Stimulated activated CD4-positive, alpha-beta T cell treated with anti-CD3 and anti-CD28 coated beads, TNF-alpha, amount 100 ng/mL, for 1 hour (primary cell): ENCODE measurements at places on chromosomes 1 and 21.

DNA sequence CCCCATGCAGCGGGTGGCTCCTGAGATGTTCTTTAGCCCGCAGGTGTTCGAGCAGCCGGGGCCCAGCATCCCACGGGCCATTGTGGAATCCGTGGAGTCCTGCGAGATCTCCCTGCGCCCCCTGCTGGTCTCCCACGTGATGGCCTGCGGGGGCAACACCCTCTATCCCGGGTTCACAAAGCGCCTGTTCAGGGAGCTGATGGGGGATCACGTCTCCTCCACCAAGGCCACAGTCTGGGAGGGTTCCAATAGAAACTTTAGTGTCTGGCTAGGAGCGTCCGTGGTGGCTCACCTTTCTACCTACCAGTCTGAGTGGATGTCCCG is 71.0 kb downstream of the ACTL8 start:
- no peak for DNase-seq

- no peak for DNase-seq
Observed at GRCh38 chr1:87278825-87279535, 49.7 kb upstream of the LMO4 start.

- no peak for DNase-seq
Observed at GRCh38 chr1:46380508-46380907, 13.6 kb upstream of the FAAH start.

DNA sequence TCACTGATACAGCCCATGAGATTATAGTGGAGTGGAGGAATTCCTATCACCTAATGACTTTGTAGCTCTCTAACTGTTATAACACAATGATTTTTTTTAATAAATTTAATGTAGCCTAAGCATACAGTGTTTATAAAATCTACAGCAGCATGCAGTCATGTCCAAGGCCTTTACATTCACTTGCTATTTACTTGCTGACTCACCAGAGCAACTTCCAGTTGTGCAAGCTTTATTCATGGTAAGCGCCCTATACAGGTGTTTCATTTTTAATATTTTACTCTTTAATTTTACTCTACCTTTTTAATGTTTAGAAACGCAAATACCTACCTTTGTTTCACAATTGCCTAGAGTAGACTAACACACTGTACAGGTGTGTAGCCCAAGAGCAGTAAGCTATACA is 1652.2 kb downstream of the BRINP3 start:
- DNase-seq = no peak

DNA sequence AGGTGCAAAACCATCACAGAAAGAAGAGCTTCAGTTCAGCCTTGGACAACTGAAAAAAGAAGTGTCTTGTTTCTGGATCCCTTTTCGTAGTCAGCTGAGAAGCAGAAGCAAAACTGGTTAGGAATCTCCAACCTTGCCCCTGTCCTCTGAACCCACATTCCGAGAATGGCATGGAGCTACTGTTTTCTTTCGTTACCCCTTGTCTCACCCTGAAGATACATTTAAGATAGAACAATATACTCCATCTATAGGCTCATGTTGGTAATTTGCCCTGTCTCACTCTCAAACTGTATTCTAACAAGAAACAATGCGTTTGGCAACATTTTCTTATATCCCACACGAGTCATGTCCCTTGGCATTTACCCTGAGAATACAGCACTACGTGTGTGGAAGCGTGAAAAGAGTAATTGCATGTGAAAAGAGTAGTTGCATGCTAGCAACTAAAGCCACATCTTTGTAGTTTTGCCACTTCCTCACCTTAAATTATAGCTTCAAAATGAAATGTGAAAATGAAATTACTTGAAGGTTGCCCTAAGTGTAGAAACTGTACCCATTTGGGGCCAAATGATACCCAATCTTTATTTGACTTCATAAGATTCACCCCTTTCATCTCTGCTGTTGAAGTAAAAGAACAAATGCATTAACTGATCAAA is 5.3 kb downstream of the SLAMF7 start:
- no peak for DNase-seq

DNA sequence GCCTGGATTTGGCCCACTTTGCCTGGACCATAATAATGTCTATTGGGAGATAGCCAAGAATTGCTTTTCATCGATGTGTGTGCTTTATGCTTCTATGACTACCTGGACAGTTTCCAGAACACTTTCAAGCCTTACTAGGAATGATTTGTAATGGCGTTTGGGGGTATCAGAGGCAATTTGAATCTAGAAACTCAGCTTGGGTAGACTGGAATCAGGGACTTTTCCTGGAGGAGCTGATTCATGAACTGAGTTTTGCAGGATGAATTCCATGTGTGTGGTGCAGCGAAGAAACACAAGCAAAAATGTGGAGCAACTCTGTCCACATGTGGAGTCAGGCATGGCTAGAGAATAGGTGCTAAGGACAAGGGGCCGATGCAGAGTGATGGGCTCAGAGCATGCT is 11.9 kb upstream of the TMEM61 start:
- no peak for DNase-seq

GRCh38 chr1:70892930-70893329 is 154.7 kb downstream of the PTGER3 start:
- DNase-seq = no peak

DNA sequence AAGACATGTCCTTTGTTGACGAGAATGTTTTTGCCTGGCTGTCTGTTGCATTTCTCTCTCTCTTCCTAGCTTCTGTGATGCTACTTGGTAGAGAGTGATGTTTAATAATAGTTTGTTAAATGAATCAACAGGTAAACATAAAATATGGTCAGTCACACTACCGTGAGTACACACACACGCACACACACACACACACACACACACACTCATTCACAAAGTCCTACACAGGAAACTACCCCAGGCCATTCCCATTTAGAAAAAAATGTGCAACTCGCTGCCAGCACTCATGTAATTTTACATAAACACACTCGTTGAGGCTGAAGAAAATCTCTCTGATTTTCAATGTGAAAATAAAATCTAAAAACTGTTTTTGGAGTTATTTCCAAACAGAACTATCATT is 38.7 kb downstream of the RUNX1 start:
- no peak for DNase-seq

- DNase-seq = no peak
Observed at GRCh38 chr21:36310016-36310415, 10.0 kb upstream of the MORC3 start.

DNA sequence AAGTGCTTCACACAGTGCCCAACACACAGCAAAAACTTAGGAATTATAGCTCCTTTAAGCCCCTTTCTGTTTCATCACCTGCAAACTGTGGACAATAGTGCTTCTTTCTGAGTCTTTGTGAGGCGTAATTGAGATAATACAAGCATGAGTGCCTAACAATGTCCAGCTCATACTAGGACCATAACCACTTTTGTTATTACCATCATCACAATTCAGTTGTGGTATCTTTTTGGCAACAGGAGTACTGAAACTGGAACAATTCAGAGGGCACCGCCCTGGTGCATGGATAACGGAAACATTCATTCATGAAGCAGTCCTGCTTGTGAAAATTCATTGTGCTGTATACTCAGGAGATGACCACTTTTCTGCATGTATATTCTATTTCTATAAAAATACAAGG is 18.2 kb downstream of the DNAJC11 start:
- DNase-seq = no peak

DNA sequence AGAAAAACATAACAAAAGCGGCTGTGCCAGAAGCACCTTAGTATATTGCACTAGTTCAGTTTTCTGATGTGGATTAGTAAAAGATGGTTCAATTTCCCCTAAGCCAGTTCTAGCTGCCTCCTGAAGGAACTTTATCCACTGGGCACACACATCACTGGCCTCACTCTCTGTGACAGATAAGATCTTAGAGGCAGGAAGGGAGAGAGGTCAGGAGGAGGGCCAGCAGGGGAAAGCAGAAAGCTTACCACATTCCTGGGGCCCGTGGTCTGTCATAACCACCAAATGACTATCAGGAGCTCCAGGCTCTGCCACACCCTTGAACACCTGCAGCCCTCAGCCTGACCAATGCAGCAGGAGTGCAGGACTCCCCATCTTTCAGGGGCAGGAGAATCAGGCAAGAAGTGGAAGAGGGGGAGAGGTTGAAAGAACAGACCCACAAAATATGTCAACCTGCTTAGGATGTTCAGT is 37.8 kb downstream of the LRRC71 start:
- no peak for DNase-seq

DNA sequence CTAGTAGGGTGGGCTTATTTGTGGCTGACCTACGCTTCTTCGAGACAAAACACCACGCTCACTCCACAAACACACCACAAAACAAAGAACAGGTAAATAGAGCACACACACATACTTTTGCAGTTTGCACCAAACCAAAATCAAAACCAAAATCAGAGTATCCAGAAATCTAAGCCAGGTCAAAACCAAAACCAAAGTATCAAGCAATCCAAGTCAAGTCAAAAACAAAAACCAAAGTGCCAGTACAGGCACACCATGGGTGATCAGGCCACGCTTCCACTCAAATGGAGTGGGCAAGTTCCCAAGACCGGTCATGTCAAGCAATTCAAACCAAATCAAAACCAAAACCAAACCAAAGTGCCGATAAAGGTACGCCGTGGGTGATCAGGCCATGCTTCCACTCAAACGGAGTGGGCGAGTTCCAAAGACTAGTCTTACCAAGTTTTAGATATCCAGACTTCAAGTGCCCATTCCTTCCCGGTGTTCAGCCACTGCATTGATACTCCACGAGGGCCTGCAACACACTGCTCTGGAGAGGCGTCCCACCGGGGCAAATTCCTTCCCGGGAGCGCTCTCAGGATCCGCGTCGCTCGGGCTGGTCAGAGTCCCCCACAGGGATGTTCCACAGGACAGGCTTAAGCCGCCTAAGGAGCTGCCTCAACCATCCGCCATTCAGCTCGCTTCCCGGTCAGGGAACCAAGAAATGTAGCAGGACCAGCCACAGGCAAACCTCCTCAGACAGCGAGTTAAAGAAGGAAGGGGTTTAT is 169.1 kb downstream of the CDC7 start:
- DNase-seq = no peak
